Astrocyte (in vitro differentiated cells and primary cell): ENCODE measurements at places on chromosomes 11 and 22. TPM values are rescaled to one million over a fixed set of nuclear protein-coding genes. Genes with fewer than 3 reads are reported as not detected.

Gene FHIP1B
- 18.2 and 19.6 TPM in 2 replicates for total RNA-seq

Gene SLC17A6
- not detected in 2 replicates for total RNA-seq

Gene TESMIN
- 1.1 and 1.7 TPM in 2 replicates for total RNA-seq

Gene MRGPRF
- 3.2 and 4.1 TPM in 2 replicates for total RNA-seq

Gene OR4D5
- not detected in 2 replicates for total RNA-seq

- no peak for DNase-seq
Observed at GRCh38 chr11:65206441-65206841, 24.7 kb downstream of the CAPN1 start.

DNA sequence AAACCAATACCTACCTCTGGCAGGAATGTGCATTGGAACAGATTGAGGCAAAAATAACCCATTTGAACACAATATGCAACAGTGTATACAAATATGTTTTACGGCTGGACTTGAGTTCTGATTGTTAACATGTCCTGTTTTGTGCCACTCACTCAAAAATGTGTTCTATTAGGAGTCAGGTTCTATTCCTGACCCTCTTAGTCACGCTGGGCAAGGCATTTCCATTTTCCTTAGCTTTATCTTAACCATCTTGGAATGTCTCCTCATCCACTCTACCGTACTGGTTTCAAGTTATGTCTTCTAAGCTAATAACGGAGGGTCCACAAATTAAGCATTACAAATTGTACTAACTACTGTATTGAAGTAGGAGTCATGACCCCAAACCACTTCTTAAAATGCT lies 78.6 kb downstream of the MAML2 start:
- DNase-seq, result peak; percentile 23

DNA sequence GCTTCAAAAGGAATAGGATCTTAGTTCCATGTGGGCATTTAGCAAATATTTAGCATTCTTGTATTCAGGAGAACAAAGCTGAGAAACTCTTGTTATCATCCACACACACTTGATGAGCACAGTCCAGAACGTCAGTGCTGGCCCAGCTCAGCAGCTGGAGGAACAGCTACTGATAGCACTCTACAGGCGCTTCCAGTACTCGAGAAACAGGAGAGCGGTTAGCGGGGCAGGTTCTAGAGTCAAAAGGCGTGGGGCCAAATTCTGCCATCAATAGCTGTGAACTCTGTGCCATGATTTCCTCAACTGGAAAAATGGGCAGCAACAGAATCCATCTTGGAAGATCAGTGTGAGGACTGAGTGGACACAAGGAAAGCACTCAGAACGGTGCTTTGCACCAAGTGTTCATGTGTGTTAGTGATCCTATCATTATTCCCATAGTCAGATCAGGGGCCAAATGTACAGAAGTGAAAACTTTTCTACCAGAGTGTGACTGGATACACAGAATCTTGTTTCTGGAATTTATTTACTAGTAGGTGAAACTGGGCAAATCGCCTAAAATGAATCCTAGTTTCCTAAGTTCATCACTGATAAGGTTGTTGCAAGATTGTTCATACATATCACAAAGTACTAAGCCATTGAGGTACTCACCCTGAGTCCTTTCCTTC lies 3.2 kb downstream of the JOSD1 start:
- peak; percentile 69 for DNase-seq

DNA sequence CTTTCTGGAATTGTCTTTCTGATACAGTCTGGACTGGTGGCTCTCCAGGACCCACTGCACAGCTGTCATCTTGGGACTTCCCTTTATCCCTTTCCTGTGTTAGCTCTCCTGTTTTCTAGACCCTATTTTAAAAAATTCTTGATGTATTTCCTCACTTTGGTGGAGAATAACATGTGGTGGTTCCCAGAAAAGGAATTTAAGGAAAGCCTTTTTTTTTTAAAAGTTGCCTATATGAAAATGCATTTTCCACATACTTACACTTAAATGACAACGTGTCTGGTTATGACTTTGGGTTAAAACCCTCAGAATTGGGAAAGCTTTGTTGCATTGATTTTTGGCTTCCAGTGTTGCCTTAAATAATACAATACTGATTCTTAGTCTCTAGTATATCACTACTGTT lies 400.7 kb downstream of the TMEM135 start:
- no peak for DNase-seq

GRCh38 chr11:72752088-72752914 lies at the start of gene ARAP1:
Gene ARAP1, minus strand, starts transcription at chr11:72752408. Its CDS starts 25,280 bp downstream, at chr11:72727128.
- DNase-seq, result peak; percentile 72

DNA sequence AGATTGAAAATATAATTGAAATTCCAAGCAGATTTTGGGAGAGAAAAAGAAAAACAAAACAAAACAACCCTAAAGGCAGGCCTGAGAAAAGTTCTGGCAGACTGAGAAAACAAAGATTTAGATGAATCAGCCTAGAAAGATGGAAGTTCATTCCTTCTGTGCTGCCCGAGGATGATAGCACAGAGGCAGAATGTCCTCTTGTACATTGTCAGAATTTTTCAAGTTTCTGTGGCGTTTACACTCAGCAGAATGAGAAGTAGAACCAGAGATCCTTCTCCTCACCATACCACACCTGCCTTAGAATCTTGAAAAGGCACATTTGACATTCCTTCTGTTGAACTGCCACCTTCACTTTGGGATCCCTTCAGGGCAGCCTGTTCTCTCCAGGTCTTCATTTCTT lies 62.5 kb upstream of the IZUMO1R start:
- no peak for DNase-seq

GRCh38 chr11:36035454-36035853 lies 91.6 kb downstream of the LDLRAD3 start:
- no peak for DNase-seq

- no peak for DNase-seq
Observed at GRCh38 chr11:131845255-131845654, 474.8 kb downstream of the NTM start.

DNA sequence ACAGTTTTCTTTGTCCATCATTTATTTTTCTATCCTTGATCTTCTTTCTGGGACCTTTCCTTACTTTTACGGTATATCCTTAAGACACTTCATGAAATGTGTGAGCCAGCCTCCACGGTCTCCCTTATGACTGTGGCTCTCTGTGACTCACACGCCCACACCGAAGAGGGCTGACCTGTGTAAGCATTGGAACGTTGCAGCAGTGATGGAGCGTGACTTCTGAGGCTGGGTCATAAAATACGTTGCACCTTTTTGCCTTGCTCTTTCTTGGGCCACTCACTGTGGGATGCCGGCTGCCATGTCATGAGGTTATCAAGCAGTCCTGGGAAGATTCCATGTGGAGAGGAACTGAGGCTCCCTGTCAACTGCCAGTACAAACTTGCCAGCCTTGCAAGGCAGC lies 96.3 kb upstream of the RAB1B start:
- peak; percentile 81 for DNase-seq

- DNase-seq, result peak; percentile 42
Observed at GRCh38 chr22:24521791-24522245, 26.7 kb downstream of the UPB1 start.

- no peak for DNase-seq
Observed at GRCh38 chr22:37226514-37226913, 14.2 kb upstream of the SSTR3 start.

DNA sequence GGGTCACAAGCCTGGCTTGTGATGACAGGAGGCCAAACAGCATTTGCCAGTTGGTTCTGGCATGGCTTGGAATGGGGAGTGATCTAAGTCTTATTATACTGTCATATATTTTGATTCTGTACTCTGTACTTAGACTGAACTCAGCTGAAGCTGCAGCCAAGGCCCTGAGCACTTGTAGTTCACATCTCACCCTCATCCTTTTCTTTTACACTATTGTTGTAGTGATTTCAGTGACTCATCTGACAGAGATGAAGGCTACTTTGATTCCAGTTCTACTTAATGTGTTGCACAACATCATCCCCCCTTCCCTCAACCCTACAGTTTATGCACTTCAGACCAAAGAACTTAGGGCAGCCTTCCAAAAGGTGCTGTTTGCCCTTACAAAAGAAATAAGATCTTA lies 843 bp downstream of the OR56B1 start:
- peak; percentile 73 for DNase-seq

- DNase-seq, result peak; percentile 73
Observed at GRCh38 chr22:37425800-37426705, 1.2 kb downstream of the ELFN2 start.

DNA sequence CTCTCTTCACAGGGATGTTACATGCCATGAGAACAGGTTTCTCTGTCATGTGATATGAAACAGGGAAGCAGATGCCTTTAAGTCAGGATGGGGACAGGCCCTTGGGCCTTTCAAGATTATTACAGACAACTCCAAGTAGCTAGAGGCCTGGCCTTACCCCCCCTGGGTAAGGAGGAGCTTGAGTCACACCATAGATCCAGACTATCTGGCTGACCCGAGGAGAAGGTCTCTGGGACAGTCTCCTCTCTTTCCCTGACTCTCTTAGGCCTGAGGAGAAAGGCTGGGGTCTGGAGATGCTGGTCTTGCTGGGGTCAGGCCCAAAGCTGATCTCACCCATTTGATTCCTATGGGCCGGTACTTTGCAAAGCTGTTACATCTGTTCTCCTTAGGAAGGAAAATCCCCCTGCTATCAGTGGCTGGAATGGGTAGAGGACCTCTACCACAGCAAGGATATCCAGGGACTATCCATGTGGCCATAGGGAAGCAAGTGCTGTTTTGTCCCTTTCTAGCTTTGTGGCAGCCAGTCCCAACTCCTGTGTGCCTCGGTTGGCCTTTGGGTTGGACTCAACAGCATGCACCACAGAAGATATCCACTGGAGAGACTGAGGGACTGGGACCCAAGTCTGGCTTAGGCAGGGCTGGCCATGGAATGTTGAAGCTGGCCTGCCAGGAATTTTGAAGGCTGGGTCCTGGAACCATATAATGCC lies 25.2 kb downstream of the RELT start:
- DNase-seq, result no peak

DNA sequence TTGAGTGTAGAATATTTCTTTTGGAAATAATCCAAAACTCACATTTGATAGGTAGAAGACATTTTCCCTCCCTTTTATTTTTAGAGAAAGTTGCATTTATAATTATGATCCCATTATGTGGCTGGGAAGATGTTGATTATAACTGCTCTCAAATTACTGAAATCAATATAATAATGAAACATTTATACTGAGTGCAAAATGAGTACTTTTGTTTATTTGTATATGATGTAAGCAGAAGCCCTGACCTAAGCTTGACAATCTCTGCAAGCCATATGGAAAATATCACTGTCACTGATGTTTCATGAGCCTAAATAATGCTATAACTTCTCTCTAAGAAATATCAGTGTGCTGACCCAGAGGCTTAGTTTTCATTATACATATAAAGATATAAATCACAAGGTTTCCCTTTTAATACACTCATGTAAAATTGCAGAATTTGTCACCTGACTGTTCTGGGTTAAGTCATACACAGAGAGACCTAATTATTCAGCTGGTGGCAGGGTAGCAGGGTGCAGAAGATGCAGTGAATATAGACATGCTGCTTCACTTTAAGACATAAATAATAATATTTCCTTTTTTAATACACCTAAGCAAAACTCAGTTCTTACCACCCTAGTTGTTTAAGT lies 99.2 kb downstream of the BBOX1 start:
- DNase-seq, result peak; percentile 14

DNA sequence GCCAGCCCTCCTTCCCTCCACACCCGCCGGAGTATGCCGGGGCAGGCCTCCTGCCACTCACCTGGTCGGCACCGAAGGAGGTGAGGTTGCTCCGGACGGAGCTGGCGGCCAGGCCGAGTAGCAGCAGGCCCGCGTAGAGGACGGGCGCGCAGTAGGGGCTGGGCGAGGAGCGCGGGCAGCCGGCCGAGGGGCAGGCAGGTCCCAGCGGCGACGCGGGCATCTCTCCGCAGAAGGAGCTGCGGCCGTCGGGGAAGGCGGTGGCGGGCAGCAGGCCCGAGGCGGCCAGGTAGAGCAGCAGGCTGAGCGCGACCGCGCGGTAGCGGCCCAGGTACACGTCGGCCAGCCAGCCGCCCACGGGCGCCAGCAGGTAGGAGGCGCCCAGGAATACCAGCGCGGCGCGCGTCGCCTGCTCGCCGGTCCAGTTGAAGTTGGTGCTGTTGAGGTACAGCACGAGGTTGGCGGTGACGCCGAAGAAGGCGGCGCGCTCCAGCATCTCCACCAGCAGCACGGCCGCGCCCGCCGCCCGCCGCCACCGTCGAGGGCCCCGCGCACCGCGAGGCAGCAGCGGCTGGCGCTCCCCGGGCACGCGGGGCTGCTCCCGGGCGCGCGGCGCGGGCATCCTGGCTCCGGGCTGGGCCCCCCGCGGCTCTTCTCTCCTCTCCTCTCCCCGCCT lies 907 bp downstream of the SLC15A3 start:
- no peak for DNase-seq

DNA sequence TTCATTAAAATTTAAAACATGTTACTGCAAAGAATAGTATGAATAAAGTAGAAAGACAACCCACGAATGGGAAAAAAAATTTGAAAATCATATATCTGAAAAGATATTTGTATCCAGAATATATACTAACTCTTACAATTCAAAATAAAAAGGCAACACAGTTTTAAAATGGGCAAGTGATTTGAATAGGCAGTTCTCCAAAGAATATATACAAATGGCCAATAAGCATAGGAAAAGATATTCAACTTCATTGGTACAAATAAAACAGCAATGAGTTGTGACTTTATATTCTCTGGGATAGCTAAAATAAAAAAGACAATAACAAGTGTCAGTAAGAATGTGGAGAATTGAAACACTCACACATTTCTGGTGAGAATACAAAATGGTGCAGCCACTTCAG lies 41.6 kb upstream of the FAM181B start:
- DNase-seq, result no peak

- no peak for DNase-seq
Observed at GRCh38 chr22:21726650-21727049, 8.9 kb downstream of the YPEL1 start.

GRCh38 chr22:49036513-49036912 lies 791.2 kb downstream of the BRD1 start:
- DNase-seq, result no peak

- peak; percentile 25 for DNase-seq
Observed at GRCh38 chr11:44269369-44270351, 40.3 kb downstream of the ALX4 start.

DNA sequence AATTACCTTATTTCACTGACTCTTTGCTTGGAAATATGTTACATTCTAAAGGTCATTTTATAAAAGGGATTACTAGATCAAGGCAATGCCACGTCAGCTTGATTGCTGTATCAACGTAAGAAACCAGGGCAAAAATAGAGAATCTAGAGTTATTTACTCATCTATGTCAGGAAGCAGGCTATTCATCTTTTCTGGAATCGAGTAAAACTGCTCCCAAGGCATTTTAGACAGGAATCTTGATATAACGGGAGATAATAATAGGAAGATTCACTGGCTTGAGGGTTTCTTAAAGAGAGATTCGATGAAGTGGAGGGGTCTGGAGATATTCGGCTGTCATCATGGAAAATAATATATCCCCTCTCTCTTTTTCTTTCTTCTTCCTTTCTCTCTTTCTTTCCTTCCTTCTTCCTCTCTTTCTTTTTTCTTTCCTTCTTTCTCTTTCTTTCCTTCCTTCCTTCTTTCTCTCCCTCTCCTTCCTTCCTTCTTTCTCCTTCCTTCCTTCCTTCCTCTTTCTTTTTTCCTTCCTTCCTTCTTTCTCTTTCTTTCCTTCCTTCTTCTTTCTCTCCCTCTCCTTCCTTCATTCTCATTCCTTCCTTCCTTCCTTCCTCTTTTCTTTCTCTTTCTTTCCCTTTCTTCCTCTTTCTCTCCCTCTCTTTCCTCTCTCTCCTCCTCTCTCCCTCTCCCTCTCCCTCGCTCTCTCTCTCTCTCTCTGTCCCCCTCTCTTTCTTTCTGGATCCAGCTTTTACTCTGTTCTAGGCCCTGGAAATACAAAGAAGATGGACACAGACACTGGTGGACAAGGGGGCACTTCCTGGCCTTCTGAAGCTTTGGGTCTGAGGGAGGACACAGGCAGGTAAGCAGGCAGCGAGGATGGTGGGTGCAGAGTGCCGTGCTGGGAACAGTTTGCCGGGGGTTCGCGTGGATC lies 18.1 kb upstream of the RASD2 start:
- DNase-seq, result no peak

GRCh38 chr22:46538814-46539160 lies 1.4 kb upstream of the CELSR1 start:
- peak; percentile 56 for DNase-seq
